ENCODE measurements at places on chromosomes 16 and 17.
A peak's percentile ranks its signal among the peaks of the same experiment; 100 is the strongest.

- peak; percentile 98 for DNase-seq
Measured at GRCh38 chr17:781805-782731, at the start of the genes GLOD4 and MRM3. Gene GLOD4 (minus strand): TSS chr17:782280. CDS start chr17:782255, 25 bp downstream. Gene MRM3 (plus strand): TSS chr17:782353. CDS start chr17:782379, 26 bp downstream.

- no peak for DNase-seq
Measured at GRCh38 chr17:38867968-38868816, 1.7 kb upstream of the LASP1 start.

DNA sequence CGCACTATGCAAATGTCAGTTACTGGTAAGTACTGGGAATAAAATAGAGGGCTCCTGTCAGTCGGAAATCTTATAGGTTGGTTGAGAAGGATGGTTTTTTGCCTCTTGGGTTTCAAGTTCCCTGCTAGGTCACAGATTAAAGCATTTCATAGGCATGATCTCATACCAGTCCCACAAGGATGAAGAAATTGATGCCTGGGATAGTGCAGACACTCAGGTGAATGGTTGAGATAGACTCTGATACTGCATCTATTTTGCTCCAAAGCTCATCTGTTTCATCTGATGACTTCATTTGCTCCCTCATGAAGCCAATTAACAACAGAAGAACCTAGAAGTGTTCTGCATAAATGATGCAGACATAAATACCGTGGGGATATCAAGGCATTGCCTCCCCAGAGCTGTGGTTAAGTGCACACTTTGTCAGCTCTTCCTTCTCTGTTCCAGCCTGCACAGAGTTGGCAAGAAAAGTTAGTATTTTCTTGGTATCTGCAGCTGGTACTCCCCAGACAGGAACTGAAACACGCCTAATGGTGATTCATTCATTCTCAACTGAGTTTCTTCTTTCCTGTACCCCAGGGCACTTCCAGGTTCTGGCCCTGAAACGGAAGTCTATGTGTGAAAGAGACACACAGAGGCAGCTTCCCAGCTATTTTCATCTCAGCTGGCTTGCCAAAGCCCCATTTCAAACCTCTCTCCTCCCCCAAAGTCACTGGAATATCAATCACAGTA lies 418.3 kb upstream of the SALL1 start:
- no peak for DNase-seq

- DNase-seq: no peak
Measured at GRCh38 chr17:27386206-27387075, 69.8 kb upstream of the KSR1 start.

GRCh38 chr17:49357516-49357915 lies 4.5 kb downstream of the ZNF652 start:
- no peak for DNase-seq

- no peak for DNase-seq
Measured at GRCh38 chr17:38464723-38465390, 36.6 kb downstream of the ARHGAP23 start.

GRCh38 chr16:53789137-53789536 lies 85.2 kb downstream of the FTO start:
- no peak for DNase-seq

GRCh38 chr17:55845385-55845784 lies 94.5 kb downstream of the PCTP start:
- DNase-seq: no peak

DNA sequence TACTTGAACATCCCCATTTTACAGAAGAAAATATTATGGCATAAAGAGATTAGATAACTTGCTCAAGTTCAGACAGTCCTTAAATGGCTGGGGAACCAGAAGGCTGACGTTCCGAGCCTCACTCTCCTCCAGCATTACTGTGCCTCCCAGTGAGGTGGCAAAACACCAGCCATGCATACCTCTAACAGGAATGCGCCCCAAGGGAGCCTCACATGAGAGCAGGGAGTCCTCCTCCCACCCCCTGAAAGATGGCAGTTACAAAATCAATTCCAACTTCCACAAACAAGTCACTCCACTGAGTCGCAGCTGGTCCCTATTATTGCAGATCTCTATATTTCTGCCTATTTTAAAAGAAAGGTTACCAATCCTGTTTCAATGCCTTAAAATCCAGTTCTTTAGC lies 55.5 kb downstream of the ANKFY1 start:
- DNase-seq: no peak

- DNase-seq: no peak
Measured at GRCh38 chr17:16254773-16255400, 37.9 kb downstream of the PIGL start.

- no peak for DNase-seq
Measured at GRCh38 chr17:71107136-71107535, 937.8 kb downstream of the KCNJ2 start.

DNA sequence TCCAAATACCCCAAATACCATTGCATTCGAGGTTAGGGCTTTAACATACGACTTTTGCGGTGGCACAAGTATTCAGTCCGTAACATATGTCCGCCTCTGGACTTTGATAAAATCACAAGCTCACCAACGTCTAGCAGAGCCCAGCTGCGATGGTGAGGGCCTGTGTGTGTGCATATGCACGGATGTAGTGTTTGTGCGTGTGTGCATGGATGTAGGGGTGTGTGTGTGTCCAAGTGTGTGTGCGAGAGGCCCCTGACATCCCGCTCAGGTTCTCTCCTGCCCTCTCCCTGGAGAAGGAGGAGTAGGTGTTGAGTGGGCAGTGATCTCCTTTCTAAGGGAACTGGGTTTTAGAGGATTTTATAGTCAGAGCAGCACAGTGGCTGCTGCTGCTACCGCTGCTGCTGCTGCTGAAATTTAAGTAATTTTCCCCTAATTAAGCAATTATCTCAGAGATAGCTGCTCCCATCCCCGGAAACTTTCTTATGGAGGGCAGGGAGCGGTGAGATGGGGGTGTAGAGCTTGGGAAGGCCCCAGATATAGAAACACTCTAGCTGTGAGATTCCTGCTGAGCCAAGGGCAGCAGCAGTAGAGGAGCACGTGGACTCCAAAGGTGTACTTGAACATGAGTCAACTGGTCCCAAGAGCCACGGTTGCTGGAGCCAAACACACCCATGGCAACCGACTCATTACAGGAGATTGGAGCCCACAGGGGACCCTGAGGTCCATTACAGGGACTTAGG lies 121.7 kb upstream of the SDK2 start:
- DNase-seq: no peak

DNA sequence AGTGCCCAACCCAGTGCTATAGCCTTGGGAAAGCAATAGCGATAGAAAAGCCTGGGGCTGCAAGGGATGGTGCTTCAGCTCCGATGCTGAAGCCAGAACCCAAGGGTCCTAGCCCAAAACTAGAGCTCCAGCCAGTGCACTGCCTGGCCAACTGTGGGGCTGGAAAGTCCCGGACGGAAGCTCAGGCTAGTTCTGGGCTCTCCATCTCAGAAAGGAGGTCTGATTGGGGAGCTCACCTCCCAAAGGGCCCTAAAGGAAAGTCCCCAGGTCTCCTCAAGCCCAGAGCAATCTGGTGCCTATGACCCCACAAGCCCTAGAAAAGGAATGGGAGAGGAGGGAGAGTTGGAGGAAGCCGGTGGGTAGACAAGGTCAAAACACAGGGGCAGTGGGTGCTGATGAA lies 2.0 kb upstream of the ABCC3 start:
- no peak for DNase-seq

- DNase-seq: peak; percentile 24
Measured at GRCh38 chr17:42695500-42695899, 13.2 kb downstream of the CNTNAP1 start.

GRCh38 chr17:35297666-35298065 lies 54.8 kb downstream of the SLFN5 start:
- no peak for DNase-seq

DNA sequence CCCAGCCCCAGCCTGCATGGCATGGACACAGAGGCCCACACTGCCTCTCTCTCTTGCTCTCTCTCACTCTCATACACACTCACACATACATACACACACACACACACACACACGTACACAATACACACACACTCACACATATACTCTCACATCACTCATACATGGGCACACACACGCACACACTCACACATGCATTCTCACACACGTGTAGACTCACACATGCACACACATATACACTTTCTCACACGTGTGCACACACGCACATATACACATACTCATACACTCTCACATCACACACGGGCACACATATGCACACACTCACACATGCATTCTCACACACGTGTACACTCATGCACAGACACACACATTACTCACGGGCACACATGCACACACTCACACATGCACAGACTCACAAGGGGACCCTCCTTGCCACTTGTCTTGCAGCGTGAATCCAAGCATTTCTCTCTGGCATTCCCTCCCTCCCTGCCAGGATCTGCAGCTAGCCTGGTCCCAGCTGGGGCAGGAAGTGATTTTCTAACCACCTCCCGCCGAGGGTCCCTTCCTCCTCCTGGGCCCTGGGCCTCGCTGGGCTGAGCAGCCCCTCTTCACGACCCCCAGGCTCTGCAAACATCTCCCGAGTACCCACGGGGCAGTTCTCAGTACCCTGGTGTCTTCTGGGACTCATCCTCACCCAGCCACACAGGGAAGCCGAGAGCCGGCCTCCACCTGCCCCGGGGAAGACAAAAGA lies 37.5 kb downstream of the IL21R start:
- peak; percentile 21 for DNase-seq

- DNase-seq: no peak
Measured at GRCh38 chr16:77925531-77925930, 96.8 kb upstream of the CLEC3A start.

- DNase-seq: no peak
Measured at GRCh38 chr17:50361561-50362480, 11.2 kb downstream of the MRPL27 start.

- DNase-seq: no peak
Measured at GRCh38 chr17:9902120-9902519, 3.0 kb downstream of the RCVRN start.

GRCh38 chr16:72985995-72986394 lies 61.9 kb downstream of the ZFHX3 start:
- no peak for DNase-seq

GRCh38 chr17:76004750-76005262 lies 4.2 kb downstream of the CDK3 start:
- DNase-seq: no peak

- no peak for DNase-seq
Measured at GRCh38 chr16:66510711-66511601, 39.0 kb downstream of the TK2 start.

DNA sequence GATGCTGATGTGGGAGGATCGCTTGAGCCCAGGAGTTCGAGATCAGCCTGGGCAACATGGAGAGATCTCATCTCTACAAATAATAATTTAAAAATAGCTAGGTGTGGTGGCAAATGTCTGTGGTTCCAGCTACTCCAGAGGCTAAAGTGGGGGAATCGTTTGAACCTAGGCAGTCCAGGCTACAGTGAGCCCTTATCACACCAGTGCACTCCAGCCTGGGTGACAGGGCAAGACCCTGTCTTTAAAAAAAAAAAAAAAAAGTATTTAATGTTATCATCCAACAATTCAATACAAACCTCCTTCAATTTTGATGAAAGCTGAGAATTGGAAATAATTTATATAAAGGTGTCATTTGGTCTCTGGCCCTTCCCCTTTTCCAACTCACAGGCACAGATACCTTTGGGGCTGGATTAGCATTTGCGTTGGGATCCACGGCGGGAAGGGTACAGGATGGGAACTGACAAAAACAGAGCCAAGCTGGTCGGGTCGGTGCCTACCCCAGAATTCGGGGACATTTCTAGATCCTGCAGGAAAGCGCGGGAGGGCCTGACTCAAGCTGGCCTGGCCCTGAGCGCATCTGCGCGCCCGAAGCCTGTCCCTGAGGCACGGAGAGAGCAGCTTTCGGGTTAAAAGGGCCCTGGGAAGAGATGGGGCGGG lies 860 bp upstream of the DCAF7 start:
- DNase-seq: no peak

DNA sequence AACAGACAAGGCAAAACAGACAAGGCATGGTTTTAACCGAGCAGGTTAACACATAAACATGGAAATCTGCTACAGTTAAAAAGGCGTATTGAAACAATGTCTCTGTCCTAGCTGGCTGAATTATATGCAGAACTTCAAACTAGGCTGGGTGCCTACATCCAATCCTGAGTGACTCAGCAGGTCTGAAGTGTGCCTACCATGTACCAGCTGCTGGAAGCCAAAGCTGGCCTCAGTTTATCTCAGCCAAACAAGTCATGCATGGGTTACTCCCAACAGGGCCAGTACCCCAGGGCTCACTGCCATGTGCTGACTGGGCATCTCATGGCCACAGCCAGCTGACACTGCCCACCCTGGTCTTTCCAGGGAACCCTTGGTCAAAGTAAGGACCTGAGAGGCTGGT lies 4.0 kb downstream of the C1QBP start:
- DNase-seq: no peak

GRCh38 chr16:28876973-28877654 lies 1.2 kb upstream of the ATP2A1 start:
- DNase-seq: no peak

GRCh38 chr17:75875182-75875939 lies 3.0 kb downstream of the TRIM47 start:
- DNase-seq: no peak

DNA sequence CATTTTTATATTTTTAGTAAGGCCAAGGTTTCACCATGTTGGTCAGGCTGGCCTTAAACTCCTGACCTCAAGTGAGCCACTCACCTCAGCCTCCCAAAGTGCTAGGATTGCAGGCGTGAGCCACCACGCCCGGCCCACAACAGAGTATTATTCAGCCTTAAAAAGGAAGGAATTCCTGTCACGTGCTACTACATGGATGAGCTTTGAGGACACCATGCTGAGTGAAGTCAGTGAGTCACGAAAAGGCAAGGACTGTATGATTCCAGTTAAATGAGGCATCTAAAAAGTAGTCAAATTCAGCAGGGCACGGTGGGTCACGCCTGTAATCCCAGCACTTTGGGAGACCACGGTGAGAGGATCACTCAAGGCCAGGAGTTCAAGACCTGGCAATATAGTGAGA lies 9.7 kb downstream of the CSF3 start:
- no peak for DNase-seq

DNA sequence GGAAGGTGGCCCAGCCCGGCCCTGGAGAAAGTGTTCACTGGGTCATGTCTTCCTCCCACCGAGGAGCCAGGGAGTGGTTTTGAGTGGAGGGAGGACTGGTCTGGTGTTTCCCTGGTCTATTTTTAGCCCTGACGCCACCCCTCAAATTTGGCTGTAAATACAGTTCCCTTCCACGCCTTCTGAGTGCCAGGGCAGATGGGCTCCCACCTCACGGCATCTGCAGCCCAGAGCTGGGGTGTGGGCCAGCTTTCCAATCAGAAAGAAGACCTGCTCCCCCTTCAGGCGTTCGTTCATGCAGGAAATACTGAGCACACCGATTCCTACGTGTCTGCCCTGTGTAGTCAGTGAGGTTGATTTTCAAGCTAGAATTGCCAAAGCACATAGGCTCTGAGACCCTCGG lies 53.7 kb downstream of the SNX20 start:
- no peak for DNase-seq

- DNase-seq: no peak
Measured at GRCh38 chr17:34098699-34099098, 156.4 kb upstream of the CCL2 start.

GRCh38 chr16:30813821-30814189 lies 26.8 kb upstream of the ZNF629 start:
- no peak for DNase-seq

DNA sequence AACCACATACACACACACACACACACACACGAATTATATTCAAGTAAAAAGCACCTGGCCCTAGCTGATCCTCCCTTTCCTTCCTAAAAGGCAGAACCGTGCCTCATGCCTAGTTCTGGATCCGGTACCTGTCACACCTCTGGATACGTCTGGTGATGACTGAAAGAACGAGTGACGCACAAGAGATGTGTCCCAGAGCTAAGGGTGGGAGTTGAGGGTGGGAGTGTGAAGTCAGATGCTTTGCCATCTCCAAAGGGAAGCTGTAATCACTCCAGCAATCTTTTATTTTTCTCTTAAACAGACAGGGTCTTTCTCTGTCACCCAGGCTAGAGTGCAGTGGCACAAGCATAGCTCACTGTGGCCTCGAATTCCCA lies 26.5 kb upstream of the GSG1L start:
- DNase-seq: no peak

GRCh38 chr16:1496464-1496863 lies 3.3 kb downstream of the TELO2 start:
- DNase-seq: no peak

Data from activated CD4-positive, CD25-positive, alpha-beta regulatory T cell treated with anti-CD3 and anti-CD28 coated beads, Interleukin-2, amount 50 U/mL, for 72 hours (primary cell).